Common myeloid progenitor, CD34-positive (primary cell): ENCODE measurements at places on chromosomes 16 and 17.

DNA sequence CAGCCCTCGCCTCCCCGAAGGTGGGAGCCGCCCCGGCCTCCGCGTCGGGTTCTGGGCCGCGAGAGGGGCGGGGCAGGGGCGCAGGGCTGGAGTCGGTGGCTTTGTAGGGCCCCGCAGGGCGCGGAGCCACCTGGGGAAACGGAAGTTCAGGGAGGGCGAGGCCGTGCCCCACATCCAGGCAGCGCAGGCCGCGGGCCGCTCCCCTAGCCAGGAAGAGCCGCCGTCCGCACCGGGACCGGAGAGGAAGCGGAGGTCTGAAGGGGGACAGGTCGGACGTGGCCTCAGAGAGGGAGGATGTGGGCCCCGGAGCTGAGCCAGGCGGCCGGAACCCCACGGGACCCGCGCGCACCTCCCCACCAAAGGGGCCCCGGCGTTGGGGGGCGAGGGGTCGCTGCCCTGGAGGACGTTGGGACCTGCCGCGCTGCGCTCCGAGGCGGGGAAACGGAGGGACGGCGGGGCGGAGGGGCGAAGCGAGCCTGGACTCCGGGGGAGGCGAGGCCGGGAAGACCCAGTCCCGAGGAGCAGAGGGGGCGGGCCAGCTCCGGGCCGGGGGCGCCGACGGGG lies 482 bp upstream of the SLC16A3 start:
- DNase-seq: peak; percentile 82

- no peak for DNase-seq
These were observed 410.8 kb downstream of the SNX29 start for GRCh38 chr16:12387311-12387710.

- DNase-seq: no peak
These were observed 230.3 kb downstream of the ENGASE start for GRCh38 chr17:79304884-79305283.

DNA sequence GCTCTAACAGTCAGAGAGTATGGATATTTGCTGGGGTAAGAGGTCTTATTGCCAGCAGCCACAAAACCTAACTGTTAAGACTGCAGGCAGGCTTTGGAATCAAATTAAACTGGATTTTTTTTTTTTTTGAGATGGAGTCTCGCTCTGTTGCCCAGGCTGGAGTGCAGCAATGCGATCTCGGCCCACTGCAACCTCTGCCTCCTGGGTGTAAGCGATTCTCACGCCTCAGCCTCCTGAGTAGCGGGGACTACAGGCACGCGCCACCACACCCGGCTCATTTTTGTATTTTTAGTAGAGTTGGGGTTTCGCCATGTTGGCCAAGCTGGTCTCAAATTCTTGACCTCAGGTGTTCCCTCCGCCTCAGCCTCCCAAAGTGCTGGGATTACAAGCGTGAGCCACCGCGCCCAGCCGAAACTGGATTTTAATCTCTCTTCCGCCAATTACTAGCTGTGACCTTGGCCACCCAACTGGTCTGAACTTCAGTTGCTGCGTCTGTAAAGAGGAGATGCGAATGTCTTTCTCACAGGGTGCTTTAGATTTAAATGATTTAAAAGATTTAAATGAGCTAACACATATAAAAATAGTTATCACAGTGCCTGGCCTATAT lies 842 bp downstream of the MRPL10 start:
- no peak for DNase-seq

- DNase-seq: no peak
These were observed 4.1 kb downstream of the HGS start for GRCh38 chr17:81687770-81688541.

GRCh38 chr16:10514369-10515055 lies 65.9 kb downstream of the EMP2 start:
- peak; percentile 84 for DNase-seq

DNA sequence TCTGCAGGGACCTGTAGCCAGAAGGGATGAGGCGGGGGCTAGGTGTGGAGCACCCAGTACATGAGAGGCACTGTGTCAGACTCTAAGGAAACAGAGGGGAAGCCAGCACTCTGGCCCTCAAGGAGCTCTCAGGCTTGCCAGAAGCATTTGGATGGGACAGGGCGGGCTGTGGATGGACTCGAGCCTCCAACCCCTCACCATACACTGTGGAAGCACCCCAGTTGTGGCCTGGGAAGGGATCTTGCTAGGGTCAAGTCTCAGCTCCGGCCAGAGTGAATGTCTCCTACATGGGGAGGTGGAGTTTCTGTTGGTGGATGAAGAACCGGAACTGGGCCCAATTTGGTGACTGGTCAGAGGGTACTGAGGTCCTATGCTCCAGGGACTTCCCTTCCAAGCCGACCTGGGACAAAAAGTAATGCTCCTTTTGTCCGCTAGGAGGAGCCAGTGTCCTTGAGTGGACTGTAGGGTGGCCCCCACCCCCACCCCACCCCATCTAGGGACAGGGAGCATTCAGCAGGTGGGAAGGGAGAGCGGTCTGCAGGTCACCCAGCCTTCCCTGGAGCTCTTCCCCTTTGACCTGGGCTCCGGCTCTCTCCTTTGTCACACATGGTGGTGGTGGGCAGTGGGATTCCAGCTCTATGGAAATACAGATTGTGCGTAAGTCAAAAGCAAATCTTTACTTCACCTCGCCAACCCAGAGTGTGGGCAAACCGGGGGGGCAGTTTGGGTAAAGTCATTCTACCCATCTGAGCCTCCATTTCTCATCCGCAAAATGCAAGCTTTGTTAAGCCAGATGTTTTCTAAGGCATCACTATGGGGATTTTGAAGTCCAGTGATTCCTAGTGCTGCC lies 20.4 kb upstream of the PHB1 start:
- DNase-seq: peak; percentile 40

GRCh38 chr17:5888811-5889210 lies 181.4 kb upstream of the WSCD1 start:
- DNase-seq: no peak

DNA sequence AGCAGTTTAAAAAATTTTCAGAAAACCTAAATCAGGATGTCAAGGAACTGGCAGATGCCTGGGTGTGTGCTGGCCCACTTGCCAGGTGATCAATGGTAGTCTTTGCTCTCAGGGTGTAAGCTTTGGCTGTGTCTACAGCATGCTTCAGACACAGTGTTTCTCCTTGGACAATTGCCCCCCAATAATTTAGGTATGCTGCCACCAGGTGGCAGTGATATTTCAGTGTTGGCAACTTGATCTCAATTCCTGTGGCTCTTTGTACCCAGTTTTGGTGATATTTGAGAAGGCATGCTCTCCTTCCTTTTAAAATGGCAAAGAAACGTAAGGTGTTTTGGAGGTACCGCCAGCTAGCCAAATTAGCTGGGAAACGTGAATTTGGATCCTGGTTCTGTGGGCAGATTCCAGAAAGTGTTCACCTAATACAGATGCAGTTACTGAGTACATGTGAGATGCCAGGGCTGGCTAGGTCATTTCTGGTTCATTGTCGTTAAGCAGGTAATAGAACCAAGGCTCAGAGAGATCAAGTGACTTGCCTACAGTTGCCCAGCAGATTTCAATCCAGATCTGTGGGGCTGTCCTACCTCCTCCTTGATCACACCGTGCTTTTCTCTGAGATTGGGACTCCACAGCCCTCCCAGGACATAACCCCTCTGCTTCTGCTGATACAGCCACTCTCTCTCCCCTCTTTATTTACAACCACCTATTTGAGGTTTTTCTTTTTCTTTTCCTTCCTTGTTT lies 155.6 kb upstream of the PLCG2 start:
- DNase-seq: peak; percentile 84

- no peak for DNase-seq
These were observed 15.9 kb downstream of the ZC3H7A start for GRCh38 chr16:11780991-11781680.

- DNase-seq: no peak
These were observed 23.3 kb upstream of the ADORA2B start for GRCh38 chr17:15921640-15922039.
